A673 (cell line): ENCODE measurements at places on chromosomes 6 and 20. TPM values are rescaled to one million over a fixed set of nuclear protein-coding genes. Genes with fewer than 3 reads are reported as not detected.
A peak's percentile ranks its signal among the peaks of the same experiment; 100 is the strongest.

The SRF gene
- total RNA-seq, result 28.7 and 33.2 TPM in 2 replicates

The XKR7 gene
- 0.04 TPM in 1 of 2 replicates, not detected in the other for total RNA-seq

The BANF2 gene
- not detected in 2 replicates for total RNA-seq

DNA sequence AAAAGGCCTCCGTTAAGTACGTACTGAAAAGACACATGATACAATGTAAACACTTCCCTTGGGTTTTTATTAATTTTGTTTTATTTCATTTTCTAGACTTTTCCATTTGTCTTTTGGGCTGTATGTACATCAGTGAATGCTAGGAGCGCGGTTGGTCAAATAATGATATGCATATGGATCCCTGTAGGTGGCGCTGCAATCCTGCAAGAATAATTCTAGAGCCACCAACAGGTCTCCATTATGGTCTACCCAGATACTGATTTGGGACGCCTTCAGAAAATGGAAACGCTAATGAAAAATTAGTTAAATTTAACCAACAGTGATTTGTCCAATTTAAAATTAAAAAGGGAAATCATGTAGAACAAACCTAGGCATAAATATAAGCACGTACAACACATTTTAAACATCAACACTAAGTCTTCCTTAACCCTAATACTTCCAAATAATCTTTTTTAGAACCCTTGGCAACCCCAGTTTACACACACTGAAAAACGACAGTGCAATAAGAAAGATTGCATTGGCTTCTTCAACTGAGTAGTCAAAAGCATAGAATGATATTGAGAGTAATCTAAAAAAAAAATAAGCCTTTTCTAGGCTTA, 433.5 kb downstream of the RFPL4B start:
- peak; percentile 88 for DNase-seq

- no peak for DNase-seq
These were observed 789.2 kb upstream of the SLC35B3 start for GRCh38 chr6:9224539-9224938.

DNA sequence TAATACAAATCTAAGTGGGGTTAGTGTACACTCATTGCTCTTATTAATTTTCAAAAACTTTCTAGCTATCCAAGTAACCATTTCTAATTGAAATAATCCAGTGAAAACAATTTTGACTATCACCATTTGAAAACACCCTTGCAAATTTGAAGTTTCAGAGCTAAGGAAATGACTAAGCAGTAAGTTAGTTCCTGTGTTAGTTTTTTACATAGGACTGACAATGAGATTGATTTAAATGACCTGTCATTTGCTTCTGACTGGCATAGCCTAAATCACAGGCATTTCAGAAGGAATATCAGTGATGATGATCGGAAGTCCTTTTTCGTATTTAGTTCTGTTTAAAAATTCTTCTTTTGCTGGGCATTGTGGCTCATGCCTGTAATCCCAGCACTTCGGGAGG, 27.0 kb downstream of the STK4 start:
- DNase-seq, result peak; percentile 87

DNA sequence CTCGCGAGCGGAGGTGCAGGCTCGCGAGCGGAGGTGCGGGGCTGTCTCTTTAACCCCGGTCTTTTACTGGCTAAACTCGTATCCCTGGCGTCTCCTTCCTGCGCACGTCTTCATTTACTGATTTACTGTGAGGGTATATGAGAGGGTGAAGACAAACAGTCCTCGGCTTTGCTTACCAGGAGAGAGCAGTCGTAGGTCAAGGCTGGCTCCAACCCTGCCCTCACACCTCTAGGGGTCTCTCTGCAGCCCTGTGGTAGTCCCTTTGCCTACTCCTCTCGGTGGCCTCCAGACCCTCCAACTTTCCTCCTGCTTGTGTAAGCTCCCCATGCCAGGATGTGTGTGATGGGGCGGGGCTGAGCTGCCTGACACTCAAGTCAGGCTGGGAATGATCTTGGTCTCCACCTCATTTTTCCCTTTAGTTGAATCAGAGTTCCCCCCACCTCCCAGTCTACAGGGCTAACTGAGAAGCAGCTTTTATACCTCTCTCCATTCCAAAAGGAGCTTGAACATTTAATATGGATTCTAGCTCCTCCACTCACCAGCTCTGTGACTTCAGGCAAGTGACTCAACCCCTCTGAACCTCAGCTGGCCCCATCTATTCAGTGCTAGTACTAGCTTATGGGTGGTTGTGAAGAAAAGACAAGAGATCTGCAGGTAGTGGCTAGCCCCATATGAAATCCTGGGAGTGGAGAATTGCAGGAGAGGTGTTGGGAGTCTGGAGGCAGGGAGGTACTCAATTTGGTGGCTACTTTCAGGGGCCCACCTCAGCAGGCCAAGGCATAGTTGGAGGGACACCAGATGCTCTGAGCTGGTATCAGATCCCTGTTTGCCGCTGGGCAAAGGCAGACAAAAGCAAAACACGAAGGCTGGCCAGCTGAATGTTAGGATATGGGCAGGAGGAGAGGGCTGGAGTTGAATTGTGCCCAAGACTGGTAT, 902 bp downstream of the SLC29A1 start:
- DNase-seq, result peak; percentile 33

DNA sequence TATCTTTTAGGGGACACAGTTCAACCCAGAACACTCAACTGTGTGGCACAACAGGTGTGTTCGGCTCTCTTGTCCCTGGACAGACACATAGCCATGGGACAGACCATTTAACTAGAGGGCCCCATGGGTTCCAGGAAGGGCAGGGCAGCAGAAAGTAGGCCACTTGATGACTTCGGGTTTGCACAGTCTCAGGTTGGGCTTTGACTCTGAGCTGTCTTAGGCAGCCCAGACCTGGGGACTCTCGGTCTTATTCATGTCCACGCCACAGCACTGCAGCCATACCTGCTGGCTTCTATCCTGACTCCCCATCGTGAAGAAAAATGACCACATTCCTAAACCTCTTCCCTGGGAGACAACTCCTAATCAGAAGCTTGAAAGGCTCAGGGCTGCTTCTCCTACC, 146.1 kb upstream of the AKAP12 start:
- no peak for DNase-seq

DNA sequence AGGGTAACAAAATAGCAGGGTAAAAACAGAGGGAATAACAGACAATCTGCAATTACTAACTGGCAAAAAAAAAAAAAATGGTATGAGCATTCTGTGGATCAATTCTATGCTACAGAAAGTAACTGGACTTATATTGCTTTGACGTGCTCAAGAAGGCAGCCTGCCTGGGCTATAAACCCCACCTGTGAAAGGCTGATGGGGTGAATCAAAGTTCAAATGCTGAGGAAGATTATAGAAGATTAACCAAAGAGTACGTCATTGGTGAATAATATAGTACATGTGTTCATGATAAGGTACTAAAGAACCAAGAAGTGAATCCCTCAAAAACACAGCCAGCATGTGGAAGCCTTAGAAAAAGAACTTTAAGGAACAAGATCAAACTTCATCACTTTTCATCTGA, 441.9 kb upstream of the PTCHD4 start:
- no peak for DNase-seq

GRCh38 chr6:1510239-1510638, 99.5 kb upstream of the FOXC1 start:
- no peak for DNase-seq

- no peak for DNase-seq
These were observed 235.6 kb downstream of the ERMARD start for GRCh38 chr6:169986848-169987498.

DNA sequence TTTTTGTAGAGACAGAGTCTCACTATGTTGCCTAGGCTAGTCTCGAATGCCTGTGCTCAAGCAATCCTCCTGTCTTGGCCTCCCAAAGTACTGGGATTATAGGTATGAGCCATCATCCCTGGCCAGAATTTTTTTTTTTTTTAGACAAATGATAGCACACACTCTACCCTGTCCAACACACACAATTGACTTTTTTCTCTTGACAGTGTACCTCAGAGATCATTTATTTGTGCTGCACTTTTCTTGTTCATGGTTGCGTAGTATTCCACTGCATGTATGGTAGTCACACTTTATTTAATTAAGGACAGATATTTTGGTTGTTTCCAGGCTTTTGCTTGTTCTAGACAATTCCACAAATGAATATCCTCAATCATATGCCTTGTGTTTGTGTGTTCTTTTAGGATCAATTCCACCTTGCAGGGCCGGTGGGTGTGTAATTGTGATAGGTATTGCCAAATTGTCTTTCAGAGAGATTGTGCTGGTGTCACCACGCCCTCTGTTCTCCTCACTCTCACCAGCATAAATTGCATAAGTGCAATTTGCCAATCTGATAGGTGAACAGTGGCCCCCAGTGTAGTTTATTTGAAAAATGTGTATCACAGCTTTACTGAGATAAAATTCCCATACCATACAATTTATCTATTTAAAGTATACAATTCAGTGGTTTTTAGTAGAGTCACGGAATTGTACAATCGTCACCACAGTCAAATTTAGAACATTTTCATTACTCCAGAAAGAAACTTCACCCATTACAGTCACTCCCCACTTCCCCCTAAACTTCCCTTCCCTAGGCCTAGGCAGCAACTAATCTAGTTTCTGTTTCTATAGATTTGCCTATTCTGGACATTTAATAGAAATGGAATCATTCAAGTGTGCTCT, 20.1 kb downstream of the SRC start:
- no peak for DNase-seq

- no peak for DNase-seq
These were observed 6.5 kb downstream of the IRF4 start for GRCh38 chr6:398065-398464.
